ENCODE measurements at places on chromosomes 11 and 22. TPM values are rescaled to one million over a fixed set of nuclear protein-coding genes. Genes with fewer than 3 reads are reported as not detected.
A peak's percentile ranks its signal among the peaks of the same experiment; 100 is the strongest.

DNA sequence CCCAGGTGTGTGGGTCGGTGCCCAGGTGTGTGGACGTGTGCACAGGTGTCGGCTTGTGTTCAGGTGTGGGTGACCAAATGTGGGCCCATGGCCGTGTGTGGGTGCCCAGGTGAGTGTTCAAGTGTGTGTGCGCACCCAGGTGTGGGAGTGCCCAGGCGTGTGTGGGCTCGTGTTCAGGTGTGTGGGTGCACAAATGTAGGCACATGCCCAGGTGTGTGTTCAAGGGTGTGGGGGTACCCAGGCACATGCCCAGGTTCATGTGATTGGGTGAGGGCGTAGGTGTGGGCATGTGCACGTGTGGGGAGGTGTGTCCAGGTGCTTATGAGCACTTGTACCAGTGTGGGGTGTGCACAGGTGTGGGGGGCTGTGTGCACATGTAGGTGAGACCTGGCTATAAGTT is 42.8 kb downstream of the MOB2 start:
- DNase-seq: no peak

OR52K1 gene
- not detected for total RNA-seq

GRCh38 chr22:44337678-44338004 is 24.9 kb upstream of the SHISAL1 start:
- DNase-seq: peak; percentile 26

GRCh38 chr11:113484223-113484622 is 9.0 kb upstream of the DRD2 start:
- no peak for DNase-seq

PATE2 gene
- not detected for total RNA-seq

CCDC188 gene
- total RNA-seq: not detected

DNA sequence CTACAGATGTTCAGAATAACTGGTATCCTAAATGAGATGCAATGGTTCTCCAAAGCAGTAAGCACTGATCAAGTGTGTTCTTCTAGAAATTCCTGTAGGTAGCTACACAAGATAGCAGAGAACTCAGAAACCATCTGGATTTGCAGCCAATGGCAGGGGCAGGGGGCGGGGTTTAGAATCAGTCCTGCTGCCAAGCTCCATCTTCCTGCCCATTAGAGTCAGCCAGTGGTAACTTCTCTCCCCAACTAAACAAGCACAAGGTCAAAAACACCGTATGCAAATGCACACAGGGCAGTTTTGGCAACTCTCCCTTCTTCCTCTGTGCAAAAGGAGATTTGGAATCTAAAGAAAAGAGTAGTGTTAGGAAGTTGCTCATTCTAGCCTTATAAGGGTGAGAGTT is 237.5 kb upstream of the CCDC90B start:
- no peak for DNase-seq

ME3 gene
- total RNA-seq: 26.7 TPM

DNA sequence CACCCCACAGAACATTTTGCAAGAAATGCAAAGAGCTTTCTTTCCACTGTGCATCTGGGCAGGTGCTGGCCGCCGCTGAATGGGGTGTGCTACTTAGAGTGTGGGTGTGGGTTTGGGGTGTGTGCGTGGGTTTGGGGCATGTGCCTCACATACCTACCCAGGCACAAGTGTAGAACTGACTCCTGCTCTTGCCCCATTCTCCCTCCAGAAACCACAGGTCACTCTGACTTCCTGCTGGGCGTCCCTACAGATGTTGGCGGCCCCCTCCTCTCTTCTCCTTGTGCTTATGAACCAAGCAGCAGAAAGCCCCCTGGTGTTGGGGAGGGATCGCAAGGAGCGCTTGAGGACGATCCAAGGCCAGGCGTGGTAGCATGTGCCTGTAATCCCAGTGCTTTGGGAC is 63.9 kb downstream of the GRIK4 start:
- no peak for DNase-seq

GRCh38 chr11:71080239-71081097 is 171.9 kb downstream of the SHANK2 start:
- peak; percentile 64 for DNase-seq

- peak; percentile 19 for DNase-seq
Measured at GRCh38 chr11:102564110-102564509, 33.6 kb upstream of the MMP7 start.

Measured in NCI-H460 (cell line).